AG10803 (cell line): ENCODE measurements at places on chromosomes 1 and 21.

- DNase-seq: peak; percentile 94
These were observed 31.0 kb upstream of the CD1D start for GRCh38 chr1:158149577-158150269.

DNA sequence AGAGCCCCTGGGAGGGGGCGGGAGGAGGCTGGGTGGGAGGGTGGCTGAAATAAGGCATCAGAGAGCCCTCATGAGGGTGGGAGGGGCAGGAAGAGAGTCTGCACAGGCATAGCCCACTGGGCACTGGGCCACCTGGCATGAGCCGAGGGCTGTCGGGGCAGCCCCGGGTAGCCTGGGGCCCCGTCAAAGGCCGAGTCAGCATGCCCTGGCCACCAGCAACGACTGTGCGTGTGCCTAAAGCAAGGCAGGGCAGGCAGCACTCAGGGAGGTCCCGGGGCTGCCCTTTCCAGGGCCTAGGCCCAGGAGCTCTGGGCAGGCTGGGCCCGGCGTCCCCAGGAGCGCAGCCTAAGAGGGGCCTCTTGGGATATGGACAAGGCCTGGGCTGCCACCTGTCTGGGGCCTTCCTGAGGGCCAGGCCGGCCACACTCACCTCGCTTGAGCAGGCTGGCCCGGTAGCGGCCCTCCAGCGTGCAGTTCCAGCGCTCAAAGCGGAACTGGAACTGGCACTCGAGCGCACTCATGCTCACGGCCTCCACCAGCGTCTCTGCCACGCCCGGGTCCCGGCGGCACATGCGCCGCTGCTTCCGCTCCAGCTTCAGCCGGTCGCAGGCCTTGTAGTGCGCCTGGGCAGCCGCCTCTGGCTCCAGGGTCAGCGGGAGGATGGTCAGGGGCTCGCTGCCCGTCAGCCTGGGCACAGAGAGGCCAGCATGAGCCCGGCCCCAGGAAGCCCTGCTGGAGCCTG, 22.7 kb downstream of the WNT9A start:
- DNase-seq: no peak

- DNase-seq: peak; percentile 91
These were observed 82.5 kb upstream of the ZNF648 start for GRCh38 chr1:182143825-182144645.

- no peak for DNase-seq
These were observed 43.1 kb downstream of the SKI start for GRCh38 chr1:2271211-2271721.

DNA sequence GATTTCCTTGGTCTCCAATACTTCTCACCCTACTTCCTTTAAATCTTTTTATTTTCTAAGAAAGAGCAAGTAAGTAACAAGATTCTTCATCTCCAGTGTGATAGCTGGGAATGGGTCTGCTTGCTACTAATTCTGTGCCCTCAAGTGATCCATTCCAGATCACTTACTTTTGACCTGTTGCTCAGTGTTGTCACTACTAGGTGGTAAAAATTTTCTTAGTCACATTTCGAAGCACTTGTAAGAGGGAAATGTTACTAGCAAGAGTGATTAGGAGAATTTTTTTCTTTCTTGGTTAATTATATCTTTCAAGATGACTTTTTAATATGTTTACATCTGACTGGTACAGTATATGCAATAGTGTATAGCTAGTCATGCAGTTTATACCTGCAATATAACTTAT, 2.2 kb downstream of the UBAP2L start:
- no peak for DNase-seq

GRCh38 chr1:6418668-6419396, 887 bp downstream of the HES2 start:
- DNase-seq: no peak

GRCh38 chr1:7529917-7530316, 241.2 kb upstream of the VAMP3 start:
- DNase-seq: no peak

- no peak for DNase-seq
These were observed 386.3 kb downstream of the USP25 start for GRCh38 chr21:16116069-16116468.

DNA sequence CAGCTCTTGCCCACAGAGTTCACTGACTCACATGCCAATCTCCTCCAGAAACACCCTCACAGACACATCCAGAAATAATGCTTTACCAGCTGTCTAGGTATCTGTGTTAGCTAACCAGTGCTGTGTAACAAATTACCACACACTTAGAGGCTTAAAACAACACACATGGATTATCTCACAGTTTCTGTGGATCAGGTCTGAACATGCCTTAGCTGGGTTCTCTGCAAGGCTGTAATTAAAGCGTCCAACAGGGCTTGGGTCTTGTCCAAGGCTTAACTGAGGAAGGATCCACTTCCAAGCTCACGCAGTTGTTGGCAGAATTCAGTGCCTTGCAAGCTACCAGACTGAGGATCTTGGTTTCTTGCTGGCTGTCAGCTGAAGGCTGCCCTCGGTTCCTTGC, 92.5 kb upstream of the RGS4 start:
- DNase-seq: no peak

- peak; percentile 75 for DNase-seq
These were observed 60.4 kb upstream of the BACH1 start for GRCh38 chr21:29238053-29238966.

GRCh38 chr1:38505944-38506343, 353.6 kb downstream of the RRAGC start:
- DNase-seq: no peak

GRCh38 chr1:113786069-113786468, 26.2 kb downstream of the RSBN1 start:
- no peak for DNase-seq

GRCh38 chr1:185418472-185418871, 101.4 kb upstream of the IVNS1ABP start:
- no peak for DNase-seq

DNA sequence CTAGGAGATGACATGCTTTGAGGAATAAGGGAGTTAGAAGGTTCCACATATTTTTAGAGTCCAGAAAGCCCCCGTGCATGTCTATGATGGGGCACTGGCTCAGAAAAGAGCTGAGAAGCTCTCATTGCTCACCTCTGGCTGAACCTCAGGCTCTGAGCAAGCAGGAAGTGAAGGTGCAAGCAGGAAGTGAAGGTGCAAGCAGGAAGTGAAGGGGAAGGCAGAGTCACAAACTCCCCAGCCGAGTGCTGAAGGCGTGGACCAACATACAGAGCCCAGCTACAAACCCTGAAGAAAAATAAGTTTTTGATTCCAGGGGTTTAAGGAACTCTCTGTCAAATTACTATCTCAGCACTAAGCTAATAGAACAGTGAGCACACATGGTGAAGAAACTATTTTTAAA, 7.0 kb downstream of the KRTAP10-8 start:
- DNase-seq: no peak

GRCh38 chr1:237394281-237394680, 352.3 kb downstream of the RYR2 start:
- DNase-seq: no peak

DNA sequence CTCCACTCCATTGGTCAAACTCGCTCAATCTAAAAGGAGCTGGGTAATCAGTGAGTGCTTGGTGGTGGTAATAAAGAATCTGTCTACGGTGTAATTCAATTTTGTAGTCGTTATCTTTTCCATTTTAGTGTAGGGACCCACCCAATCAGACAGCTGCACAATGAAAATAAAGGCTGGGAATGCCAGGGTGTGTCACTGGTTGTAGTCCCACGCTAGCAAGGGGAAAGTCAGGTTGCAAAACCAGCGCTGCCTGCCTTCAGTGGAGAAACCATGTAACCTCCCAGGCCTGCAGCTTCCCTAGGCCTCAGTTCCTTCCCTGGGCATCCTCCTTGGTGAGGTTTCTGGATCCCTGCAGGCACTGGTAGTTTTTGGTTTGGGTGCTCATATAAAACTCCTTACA, 49.4 kb upstream of the PPP2R5A start:
- no peak for DNase-seq

DNA sequence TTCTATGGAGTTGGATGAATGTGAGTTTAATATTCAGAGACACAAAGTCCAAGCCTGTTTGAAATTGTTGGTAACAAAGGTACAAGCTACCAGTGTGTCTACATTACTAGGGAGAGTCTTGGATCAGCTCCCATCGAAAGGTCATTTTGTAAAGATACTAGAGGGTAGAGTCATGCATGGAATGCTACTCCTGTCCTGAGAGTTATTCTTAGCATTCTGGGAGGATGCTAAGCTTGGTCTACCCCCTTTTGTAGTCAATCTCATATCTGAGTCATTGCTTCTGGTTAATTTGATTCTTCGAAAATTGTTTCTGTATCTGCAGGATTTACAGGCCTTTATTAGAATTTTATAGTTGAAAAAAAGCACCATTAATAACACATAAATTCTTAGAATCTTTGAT, 240.2 kb downstream of the ST6GALNAC3 start:
- no peak for DNase-seq

DNA sequence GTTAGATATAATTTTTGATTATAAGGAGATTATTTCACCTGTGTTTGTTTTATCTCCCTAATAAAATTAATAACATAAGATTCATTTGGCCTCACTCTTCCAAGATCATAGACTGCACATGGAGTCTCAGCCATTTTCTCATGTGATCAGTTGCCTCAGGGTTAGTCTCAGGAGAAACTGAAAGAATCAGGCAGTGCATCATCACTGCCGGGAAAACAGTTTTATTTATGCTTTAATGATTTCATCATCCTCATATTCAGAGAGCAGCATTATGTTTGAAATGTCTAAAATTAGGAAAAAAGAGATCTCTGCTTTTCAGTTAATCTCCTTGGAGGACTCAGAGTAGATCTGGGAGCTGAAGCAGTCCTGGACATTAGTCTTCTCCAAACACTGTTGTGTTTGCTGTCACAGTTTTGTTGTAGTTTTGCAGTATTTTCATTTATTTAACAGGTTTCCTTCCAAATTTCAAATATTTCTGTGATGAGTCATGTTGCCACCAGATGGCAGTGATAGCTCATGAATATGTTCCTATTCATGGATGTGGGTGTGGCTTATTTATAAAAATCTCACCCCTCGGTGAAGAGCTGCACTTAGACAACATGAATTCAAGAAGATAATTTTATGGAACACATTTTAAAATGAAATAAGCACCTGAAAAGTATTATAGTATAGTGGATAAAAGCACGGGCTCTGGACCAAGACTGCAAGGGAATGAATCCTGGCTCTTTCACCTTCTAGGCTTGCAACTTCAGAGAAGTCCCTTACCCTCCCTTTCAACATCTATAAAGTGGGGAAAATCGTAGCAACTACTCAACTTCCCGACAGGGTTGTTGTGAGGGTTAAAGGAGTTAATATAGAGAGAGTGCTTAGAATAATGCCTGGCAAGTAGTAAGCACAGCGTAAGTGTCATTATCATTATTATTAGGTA, 31.2 kb downstream of the CHD1L start:
- peak; percentile 87 for DNase-seq

DNA sequence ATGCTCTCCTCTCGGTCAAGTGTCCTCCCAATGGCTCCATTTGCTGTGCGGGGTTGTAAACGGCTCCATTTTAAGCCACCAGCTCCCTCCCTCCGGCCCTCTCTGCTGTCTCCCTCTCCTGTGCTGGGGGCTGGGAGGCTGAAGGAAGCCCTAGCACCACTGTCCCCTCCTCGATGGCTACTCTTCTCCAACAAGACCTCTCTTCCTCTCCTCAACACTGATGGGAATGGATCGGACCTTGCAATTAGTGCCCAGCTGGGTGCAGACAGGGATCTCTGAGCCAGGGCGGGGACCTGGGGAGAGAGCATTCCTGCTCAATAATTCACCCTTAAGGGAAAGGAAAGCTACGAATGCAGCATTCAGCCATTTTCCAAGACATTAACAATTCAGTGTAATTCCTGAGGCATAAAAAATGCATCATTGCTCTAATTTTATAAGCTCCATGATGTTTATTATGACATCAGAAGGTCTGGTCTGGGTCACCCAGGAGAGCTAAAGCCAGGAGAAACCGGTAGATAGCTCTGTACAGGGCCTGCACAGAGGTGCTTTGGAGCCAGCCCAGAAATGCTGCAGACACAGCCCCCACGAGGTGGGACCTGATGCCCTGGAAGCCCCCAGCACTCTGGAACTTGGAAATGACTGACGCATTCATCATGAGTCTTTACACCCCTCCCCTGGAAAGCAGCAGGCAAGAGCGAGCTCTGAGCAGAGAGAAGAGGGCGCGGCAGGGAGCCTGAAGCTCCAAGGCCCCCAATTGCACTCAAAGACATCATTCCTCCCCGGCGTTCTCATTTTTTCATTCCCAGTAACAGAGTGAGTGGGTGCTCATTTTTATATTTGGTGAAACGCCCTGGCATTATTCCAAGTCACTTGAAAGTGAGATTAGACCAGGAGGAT, 76.2 kb upstream of the VAMP3 start:
- DNase-seq: no peak

GRCh38 chr1:40861224-40862003, 749 bp downstream of the CITED4 start:
- peak; percentile 35 for DNase-seq

DNA sequence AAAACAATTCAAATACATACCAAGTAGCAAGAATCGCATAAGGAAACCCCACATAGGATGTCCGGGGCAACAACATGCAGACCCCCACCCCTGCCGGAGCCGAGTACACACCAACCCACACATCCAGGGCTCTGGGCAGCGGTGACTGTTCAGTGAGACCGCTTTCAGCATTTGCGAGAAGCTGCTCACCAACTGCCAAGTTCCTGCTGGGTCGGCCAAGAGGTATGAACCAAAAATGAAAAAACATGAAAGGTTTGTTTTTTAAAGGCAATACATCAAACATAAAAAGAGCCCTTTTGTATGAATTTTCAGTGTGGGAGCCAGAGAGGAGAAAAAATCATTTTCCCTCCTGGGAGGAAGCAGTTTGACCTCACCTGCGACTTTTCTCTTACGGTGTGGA, 92.3 kb downstream of the SIM2 start:
- no peak for DNase-seq

DNA sequence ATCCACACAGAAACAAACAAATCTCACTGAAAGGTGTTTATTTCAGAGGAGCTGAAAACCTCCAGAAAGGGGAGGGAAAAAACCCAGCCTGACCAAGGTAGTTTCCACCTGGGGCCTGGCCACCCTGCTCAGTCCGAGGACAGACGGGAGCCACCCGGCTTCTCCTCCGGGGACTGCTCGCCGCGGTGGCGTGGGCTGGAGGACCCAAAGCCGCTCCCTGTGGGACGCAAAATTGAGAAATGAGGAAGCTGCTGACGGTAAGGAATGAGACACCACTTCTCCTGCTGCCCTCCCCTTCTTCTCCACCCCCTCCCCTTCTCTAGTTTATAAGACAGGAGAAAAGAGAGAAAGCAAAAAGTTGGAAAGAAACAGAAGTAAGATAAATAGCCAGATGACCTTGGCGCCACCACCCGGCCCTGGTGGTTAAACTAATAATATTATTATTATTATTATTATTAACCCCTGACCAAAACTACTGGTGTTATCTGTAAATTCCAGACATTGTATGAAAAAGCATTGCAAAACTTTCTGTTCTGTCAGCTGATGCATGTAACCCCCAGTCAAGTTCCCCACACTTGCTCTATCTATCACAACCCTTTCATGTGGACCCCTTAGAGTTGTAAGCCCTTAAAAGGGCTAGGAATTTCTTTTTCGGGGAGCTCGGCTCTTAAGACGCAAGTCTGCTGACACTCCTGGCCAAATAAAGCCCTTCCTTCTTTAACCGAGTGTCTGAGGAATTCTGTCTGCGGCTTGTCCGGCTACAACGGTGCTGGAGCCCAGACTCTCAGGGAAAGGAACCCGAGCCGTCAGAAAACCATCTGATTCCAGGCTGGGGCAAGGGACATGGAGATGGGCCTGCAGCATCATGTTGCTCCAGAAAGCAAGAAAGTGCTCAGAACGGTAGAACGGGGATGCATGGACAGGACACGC, 12.5 kb downstream of the ITGB2 start:
- no peak for DNase-seq
